ENCODE measurements at places on chromosomes 13 and 19.

- no peak for DNase-seq
These were observed 192.5 kb upstream of the PCDH20 start for GRCh38 chr13:61608138-61608537.

- no peak for DNase-seq
These were observed 157.5 kb downstream of the FLT1 start for GRCh38 chr13:28337166-28338005.

- no peak for DNase-seq
These were observed 75.1 kb downstream of the GNG7 start for GRCh38 chr19:2627319-2627829.

- DNase-seq = no peak
These were observed 67.2 kb upstream of the FNDC3A start for GRCh38 chr13:48908381-48909055.

DNA sequence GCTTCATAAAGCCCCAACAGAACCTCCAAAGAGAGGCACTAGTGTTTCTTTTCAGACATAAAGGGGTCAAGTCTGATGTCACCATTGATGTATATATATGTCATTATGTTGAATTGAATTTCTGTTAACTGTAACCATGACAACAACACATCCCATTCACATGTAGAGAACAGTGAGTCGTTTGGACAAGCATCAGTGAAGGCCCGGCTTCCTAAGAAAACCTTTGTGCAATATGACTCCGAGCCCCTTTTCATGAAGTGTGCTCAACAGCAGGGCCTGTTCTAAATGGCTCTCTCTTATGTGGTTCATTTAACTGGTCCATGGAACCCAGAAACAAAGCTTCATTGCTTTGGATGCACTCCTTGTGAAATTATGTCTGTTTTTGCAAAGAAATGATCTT is 67.2 kb upstream of the UBL3 start:
- DNase-seq = no peak

DNA sequence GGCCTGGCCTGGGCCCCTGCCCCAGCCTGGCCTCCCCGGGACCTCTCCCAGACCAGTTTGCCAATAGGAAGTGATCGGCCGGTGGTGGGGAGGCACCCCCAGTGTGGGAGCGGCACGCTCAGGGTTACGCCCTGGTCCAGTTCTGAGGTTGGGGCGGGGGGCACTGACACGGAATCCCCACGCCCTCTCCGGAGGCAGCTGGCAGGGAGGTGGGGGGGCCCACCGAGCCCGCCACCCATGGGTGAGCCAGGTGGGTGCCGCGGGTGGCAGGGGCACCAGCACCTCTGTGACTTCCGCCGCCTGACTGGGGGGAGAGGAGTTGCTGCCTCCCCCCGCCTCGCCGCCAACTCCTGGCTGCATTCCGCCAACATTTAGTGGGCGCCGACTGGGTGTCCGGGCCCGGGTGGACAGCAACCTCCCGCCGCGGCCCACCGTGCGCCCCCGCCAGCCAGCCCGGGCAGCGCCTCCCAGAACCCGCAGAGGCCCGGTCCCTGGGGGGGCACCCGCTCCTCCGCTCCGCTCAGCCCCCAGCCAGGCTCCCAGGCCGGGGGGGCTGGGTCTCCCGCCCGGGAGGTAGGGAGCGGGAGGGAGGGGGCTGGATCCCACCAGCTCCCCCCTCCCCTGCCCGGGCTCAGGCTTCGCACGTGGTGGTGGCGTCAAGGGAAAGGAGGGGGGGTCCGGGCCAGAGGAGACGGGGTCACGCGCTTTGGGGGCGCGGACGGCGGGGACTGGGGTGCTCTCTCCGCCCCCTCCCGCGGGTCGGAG is 2.0 kb downstream of the ZBTB7A start:
- no peak for DNase-seq

GRCh38 chr19:33063753-33064457 is 783 bp downstream of the RHPN2 start:
- DNase-seq = no peak

DNA sequence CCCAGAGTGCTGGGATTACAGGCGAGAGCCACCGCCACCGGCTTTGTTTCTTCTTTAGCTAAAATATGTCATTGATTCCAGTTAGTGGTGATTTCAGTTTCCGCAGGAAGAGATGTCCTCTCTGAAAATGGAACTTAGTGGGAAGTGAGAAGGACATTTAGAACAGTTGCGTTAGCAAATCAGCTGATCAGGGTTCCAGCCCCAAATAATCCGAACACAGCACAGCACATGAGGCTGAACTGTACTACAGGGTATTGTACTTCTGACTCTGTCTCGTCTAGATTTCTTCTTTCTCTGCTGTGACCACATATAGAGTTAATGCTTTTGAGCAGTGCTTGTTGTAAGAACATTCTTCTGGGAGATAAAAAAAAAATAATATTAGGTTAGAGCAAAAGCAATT is 314.4 kb downstream of the MYO16 start:
- DNase-seq = no peak

- DNase-seq = no peak
These were observed 1.3 kb upstream of the DNAJC15 start for GRCh38 chr13:43021926-43022670.
